Stimulated activated CD4-positive, alpha-beta T cell treated with anti-CD3 and anti-CD28 coated beads, Interleukin-1b, Interleukin-23, amount 100 ng/mL, for 4 hours (primary cell): ENCODE measurements at places on chromosomes 3 and 15.
A peak's percentile ranks its signal among the peaks of the same experiment; 100 is the strongest.

GRCh38 chr15:42903388-42904324, 16.9 kb downstream of the TTBK2 start:
- DNase-seq: no peak

- no peak for DNase-seq
Observed at GRCh38 chr3:143083781-143084180, 35.8 kb upstream of the CHST2 start.

DNA sequence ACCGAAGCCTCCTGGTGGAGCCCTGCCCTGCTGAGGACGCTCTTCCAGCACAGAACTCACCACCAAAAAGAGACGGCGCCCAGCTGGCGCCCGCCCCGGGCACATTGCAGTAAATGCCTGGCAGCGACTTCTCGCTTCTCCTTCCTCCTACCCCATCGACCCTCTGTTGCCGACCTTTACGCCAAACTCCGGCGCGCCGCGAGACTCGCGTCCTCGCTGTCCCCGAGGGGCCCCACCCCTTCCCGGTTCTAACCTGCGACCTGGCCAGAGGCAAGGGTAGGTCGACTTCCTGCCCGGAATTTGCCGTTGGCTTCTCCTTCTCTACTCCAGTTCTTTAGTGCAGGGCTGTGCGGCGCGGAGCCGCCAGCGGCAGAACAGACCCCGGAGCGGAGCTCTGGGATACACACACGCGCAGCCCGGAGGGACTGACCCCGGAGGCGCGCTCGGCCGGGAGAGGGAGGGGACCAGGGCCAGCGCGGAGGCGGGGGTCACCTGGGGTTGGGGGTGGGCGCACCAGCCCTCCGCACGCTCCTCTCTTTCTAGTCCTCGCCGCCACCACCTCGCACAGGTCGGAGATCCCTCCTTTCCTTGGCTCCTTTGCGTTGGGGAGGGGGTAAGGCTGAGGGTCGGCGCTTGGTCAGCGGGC, 226.6 kb upstream of the AZI2 start:
- no peak for DNase-seq

GRCh38 chr3:197353867-197354567, 55.6 kb upstream of the DLG1 start:
- no peak for DNase-seq

DNA sequence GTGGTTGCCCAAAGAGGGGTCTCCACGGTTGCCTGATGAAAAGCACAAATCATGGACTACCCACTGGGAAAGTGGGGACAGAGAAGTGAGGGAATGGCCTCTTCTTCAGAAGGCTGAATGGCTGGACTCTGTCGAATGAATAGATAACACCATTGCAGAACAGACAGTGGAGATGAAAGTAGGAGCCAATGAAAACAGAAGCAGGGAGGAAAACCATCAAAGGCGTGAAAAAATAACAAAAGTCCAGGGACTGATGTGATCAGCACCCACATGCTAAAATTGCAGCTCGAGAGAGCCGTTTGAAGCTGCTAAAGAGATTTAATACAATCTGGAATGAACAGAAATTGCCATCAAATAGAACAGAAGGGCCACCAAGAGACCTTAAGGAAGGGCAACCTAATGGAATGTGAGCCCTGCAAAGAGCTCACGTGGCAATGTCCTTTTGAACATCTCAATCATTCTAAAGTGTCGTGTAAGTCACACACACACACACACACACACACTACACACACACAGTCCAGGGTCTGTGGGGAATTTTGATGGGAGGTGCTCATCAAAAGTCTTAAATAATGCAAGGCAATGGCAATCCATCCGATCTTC, 130.9 kb upstream of the ICE2 start:
- DNase-seq: no peak

GRCh38 chr15:26682598-26683164, 90.2 kb downstream of the GABRB3 start:
- no peak for DNase-seq

- no peak for DNase-seq
Observed at GRCh38 chr3:180036092-180036670, 556 bp downstream of the PEX5L start.

- DNase-seq: no peak
Observed at GRCh38 chr3:9452417-9452816, 55.0 kb downstream of the SETD5 start.

DNA sequence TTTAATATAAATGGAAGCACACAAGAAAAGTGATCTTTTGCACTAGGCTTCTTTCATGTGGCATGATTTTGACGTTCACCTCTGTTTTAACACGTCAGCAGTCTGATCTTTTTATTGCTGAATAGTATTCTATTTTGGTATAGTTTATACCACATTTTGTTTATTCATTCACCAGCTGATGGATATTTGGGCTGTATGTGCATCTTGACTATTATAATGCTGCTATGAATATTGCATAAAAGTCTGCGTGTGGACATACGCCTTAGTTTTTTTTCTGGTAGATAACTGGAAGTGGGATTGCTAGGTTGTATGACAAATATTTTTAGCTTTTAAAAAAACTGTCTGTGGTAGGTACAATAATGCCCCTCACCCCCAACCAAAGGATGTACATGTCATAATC, 14.4 kb downstream of the NAA50 start:
- DNase-seq: no peak

GRCh38 chr3:143810166-143810952, 37.9 kb downstream of the SLC9A9 start:
- DNase-seq: no peak

GRCh38 chr15:49748791-49749190, 127.9 kb downstream of the DTWD1 start:
- no peak for DNase-seq

- no peak for DNase-seq
Observed at GRCh38 chr15:56772868-56773639, 39.7 kb upstream of the ZNF280D start.

DNA sequence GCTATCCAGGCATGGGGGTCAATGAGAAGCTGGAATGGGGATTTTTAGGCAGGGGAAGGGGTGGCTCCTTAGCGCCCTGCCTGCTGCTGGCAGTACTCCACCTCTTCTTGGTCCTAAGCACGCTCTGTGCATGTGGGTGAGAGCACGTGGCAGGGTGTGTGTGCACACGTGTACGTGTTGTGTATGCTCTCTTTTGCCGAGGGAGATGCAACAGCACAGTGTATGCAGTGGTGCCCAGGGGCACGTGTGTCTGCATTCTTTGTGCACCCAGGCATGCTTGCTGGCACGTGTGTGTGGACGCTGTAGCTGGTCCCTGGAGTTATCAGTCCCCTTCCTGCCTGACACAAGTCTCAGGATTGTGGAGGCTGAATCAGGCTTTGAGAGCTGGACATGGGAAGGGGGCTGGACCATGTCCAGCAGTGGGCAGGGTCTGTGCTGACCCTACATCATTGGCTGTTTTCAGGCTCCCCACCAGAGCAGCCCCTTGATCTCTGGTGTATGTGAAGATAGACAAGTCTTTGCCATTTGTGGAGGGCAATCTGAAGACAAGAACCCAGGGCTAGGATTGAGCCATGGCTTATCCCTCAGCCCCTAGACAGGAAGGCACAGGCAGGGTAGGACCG, 1.9 kb upstream of the CAMKV start:
- DNase-seq: no peak

- no peak for DNase-seq
Observed at GRCh38 chr3:45990181-45990580, 5.4 kb downstream of the FYCO1 start.

DNA sequence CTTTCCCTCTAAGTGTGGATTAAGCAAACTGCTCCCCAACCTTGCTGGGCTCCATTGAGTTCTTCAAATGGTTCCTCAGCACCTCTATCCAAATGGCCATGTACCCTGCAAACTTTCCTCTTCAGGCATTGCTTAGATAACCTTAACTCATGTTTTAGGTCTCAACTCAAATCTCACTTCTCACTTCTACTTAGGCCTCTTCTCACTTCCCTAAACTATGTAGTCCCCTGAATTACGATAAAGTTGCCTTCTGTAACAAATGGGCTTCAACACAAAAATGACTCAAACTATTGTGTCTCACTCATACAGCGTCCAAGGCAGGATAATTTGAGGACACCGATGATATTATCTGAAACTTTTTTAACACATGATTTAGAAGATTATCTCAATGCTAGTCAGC, 62.4 kb upstream of the STAC start:
- DNase-seq: no peak

DNA sequence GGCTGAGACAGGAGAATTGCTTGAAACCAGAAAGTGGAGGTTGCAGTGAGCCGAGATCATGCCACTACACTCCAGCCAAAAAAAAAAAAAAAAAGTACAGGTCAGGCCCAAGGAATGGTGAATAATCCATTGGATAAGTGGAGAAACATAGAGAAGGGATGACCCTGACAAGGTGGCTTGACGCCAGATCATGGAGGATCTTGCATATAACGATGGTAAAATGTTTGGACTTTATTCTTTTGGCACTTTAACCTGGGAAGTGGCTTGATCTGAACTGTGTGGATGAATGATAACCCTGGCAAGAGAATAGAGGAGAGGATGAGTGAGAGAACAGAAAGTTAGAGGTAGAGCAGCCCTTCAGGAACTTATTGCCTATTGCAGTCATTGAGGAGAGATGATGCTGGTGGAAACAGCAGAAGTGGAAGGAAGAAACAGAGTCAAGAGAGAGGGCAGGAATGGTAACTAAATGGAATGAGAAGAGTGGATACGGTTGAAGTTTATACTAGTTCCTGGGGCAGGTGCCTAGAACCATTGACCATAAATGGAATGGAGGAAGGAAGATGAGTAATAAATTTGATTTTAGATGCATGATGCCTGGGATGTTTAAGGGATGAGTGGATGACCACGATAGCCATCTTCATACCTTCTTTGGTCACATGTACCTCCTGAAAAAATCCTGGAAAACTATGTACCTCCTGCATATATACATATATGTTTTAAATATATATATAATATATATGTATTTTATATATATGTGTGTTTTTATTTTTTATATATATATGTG, 57.8 kb downstream of the BLM start:
- DNase-seq: no peak

- no peak for DNase-seq
Observed at GRCh38 chr3:183350164-183350563, 78.3 kb downstream of the MCF2L2 start.

GRCh38 chr3:187648177-187648576, 22.0 kb downstream of the SST start:
- DNase-seq: no peak

- DNase-seq: no peak
Observed at GRCh38 chr15:36497901-36498300, 81.5 kb upstream of the CDIN1 start.

- DNase-seq: no peak
Observed at GRCh38 chr3:158347966-158348365, 223.0 kb upstream of the MLF1 start.

- no peak for DNase-seq
Observed at GRCh38 chr3:182618085-182618732, 175.1 kb upstream of the ATP11B start.

DNA sequence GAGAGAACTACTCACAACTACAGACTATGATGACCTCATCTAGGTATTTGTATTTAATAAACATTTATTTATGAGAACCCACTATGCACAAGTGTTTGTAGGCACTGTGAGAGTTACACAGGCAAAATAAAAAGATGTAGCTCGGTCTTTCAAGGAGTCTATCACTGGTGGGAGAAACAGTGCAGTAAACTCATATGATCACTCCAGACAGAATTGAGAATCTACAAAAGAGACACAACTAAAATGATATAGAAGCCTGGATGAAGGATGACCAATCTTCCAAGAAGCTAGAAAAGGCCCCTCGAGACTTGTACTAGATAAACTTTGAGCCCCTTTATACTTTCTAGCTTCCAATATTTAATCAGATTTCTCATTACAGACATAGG, 70.2 kb upstream of the ZBTB20 start:
- DNase-seq: no peak

DNA sequence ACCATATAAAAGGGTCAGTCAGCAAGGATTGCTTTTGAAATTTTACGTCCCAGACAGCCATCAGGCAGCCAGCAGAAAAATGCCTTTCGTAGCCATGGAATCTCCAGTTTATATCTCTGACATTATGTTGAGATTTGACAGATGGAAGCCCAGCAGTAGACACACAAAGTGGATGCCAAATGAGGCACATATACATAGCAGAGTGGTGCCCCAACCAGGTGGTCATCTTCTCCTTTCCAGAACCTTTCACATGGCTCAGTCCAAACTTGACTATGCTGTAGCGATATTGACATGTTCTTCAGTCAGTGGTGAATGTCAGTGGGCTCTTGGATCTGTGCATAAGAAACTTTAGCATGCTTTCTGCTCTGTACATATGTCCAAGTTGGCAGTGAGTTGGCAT, 123.3 kb upstream of the GBE1 start:
- DNase-seq: no peak

- peak; percentile 37 for DNase-seq
Observed at GRCh38 chr3:125055331-125055912, 375 bp downstream of the HEG1 start.

- no peak for DNase-seq
Observed at GRCh38 chr3:57864853-57865252, 108.7 kb downstream of the SLMAP start.

- DNase-seq: no peak
Observed at GRCh38 chr3:133452641-133453319, 52.9 kb downstream of the BFSP2 start.
